ENCODE measurements at places on chromosomes 1 and 21.

GRCh38 chr21:15966231-15966630 is 236.4 kb downstream of the USP25 start:
- DNase-seq: no peak

DNA sequence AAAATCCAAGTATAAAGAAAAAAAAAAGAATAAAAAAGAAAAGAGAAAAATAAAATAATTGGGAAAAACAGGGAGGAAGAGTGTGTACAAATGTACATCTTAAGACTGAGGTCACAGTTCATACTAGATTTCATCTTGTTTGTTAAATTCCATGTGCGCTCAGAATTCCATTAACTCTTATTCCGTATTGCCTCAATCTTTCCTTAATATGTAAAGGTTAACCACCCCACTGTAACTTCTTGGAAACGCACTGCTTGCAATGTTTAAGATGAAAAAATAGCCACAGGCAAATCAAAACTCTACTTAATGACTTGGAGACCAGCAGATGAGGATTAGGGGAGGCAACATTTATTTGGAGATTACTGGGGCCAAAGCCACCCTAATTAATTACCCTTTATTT is 23.9 kb upstream of the KCNE1 start:
- no peak for DNase-seq

- DNase-seq: no peak
These were observed 235.1 kb upstream of the B3GALT2 start for GRCh38 chr1:193421487-193421886.

- no peak for DNase-seq
These were observed 4.7 kb downstream of the SH2D5 start for GRCh38 chr1:20727746-20728316.

DNA sequence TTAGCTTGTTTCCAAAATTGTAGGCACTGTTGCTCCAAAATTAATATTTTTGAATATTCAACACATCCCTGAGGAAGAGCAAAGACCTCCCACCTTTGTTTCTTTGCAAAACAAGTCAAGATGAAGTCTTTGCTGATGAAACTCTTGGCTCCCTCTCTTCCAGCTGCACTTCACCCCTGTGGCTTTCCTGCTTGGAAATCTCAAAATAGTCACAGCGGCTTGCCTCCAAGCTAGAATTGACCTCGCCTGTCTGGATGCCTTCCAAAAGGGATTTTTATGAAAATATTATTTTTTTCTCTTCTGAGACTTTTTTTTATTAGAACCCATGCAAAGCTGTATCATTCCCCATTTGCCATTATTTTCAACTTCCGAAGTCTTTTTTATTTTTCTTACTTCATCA is 71.1 kb upstream of the MROH9 start:
- no peak for DNase-seq

GRCh38 chr1:76867342-76868130 is at the start of gene ST6GALNAC5:
Gene ST6GALNAC5 (plus strand): TSS chr1:76867480.
- DNase-seq: no peak

- no peak for DNase-seq
These were observed 70.6 kb upstream of the GCLM start for GRCh38 chr1:93979718-93980319.

All from CD8-positive, alpha-beta T cell (primary cell).